ENCODE measurements at places on chromosomes 6 and 20. TPM values are rescaled to one million over a fixed set of nuclear protein-coding genes. Genes with fewer than 3 reads are reported as not detected.

DNA sequence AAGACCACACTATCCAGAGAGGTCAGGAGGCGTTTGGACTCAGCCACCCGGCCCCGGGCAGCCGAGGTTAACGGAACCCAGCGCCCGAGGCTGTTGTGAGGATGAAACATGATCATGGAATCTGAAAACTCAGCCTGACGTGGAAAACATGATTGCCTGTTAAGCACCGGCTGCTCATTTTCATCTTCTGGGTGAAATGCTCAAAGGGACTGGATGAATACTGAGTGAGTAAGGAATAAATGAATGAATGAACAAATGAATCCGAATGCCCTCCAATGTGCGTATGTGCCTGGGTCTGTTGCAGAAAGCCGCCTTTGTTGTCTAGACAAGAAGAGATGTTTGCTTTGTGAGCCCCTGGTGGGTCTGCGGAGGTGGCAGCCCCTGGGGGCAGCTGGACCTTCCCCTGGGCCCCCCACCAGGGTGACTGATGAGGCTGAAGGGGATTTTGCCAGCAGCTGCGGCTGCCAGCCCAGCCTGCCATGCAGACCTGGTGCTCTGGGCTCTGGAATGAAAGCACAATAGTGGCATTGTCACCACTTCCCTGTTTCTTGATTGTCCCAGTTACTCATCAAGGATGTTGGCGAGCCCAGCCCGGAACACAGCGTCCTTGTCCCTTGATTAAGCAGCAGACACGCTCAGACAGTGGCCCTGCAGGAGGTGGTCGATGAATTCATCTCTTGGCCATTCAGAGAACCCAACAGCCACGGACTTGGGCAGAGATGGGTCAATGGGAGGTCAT is 211.1 kb downstream of the ANKRD60 start:
- peaks cover 5% of the 10 kb centered on the region for H3K27me3 ChIP-seq
- DNase-seq: no peak
- H3K36me3 ChIP-seq: no peaks in the 10 kb centered on the region

- peak overlapping the region; percentile 96 for H3K27ac ChIP-seq
- peaks cover 21% of the 10 kb centered on the region for H3K36me3 ChIP-seq
- H3K27me3 ChIP-seq: no peaks in the 10 kb centered on the region
- peaks cover 45% of the 10 kb centered on the region for H3K4me1 ChIP-seq
These were observed 717 bp upstream of the ASF1A start for GRCh38 chr6:118893064-118893806.

- peaks cover 2% of the 10 kb centered on the region for H3K4me1 ChIP-seq
- no peak overlapping the region for H3K4me3 ChIP-seq
- peaks cover 44% of the 10 kb centered on the region for H3K36me3 ChIP-seq
- no peaks in the 10 kb centered on the region for H3K27me3 ChIP-seq
- DNase-seq: peak; percentile 51
- no peak overlapping the region for H3K27ac ChIP-seq
These were observed 20.7 kb downstream of the DYNLRB1 start for GRCh38 chr20:34536798-34537394.

- H3K27me3 ChIP-seq: peaks cover 26% of the 10 kb centered on the region
- no peak overlapping the region for H3K27ac ChIP-seq
- H3K4me1 ChIP-seq: no peaks in the 10 kb centered on the region
These were observed 74.0 kb downstream of the SOBP start for GRCh38 chr6:107563694-107564588.

DNA sequence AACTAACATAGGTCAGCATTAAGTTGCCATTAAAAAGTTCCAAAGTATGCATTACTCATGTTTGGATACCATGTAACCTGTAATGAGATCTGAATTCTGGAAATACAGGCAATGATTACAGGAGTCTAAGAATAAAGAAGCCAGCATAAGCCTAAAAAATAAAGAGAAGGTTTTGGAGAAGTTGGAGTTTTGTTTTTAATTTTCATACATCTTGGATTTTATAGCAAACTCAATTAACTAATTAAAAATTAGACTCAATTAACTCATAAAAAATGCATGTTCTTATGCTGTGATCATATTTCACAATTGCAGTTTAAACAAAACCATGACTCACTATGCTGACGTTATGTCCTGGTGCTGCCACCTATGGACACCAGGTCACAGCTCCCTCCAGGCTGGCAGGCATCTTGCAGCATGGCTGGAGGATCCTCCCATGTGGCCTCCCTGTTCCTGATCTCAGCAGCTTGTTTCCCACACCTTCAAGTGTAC is 648.8 kb upstream of the AGPAT4 start:
- H3K27ac ChIP-seq: no peak overlapping the region
- no peaks in the 10 kb centered on the region for H3K36me3 ChIP-seq
- H3K27me3 ChIP-seq: no peaks in the 10 kb centered on the region

DNA sequence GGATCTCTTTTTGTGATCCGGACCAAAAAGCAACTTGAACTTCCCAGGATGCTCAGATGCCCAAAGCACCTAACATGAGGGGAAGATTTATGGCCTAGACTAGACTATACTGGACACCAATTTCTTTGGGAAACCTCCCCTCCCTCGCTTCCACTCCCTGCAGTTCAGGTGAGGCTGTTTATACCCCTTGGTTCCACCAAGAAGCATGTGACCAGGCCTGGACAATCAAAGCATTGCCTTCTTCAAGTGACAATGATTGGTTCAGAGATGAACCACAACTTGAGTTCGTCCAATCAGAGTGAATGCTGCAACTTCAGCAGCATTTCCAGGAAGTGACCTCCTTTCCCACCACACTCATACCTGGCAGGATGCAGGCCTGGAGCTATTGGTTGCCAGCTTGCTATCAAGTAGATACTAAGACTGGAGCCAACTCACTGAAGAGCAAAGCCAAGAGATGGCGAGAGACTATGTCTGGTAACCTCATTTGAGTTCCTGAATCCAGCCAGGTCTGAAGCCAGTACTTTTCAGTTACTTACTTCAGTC is 45.6 kb upstream of the SLC9A8 start:
- H3K4me1 ChIP-seq: peaks cover 46% of the 10 kb centered on the region
- peak; percentile 38 for DNase-seq
- H3K4me3 ChIP-seq: no peak overlapping the region
- H3K27ac ChIP-seq: no peak overlapping the region
- H3K27me3 ChIP-seq: peaks cover 47% of the 10 kb centered on the region
- H3K36me3 ChIP-seq: peaks cover 10% of the 10 kb centered on the region

GRCh38 chr6:112663698-112664097 is 316.6 kb downstream of the RFPL4B start:
- H3K27me3 ChIP-seq: no peaks in the 10 kb centered on the region
- no peak overlapping the region for H3K27ac ChIP-seq
- no peak overlapping the region for H3K4me3 ChIP-seq
- no peaks in the 10 kb centered on the region for H3K4me1 ChIP-seq
- DNase-seq: no peak

DNA sequence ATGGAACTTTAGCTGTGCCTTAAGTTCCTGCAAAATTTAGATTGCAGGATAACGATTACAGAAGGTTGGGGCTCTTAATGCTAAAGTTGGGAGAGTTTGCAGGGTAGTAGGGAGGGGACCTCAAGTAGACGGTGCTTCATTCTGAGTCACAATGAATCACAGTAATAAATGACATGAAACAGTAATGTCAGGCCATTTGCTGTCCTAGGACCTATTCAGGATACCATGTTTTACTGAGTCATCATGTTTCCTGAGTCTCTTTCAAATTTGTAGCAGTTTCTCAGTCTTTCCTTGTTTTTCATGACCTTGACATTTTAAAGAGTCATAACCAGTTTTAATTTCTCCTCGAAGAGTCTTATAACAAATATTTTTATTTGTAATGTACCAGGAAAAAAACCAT is 406.9 kb upstream of the MAP3K7 start:
- no peaks in the 10 kb centered on the region for H3K4me1 ChIP-seq
- no peaks in the 10 kb centered on the region for H3K27me3 ChIP-seq
- H3K27ac ChIP-seq: no peak overlapping the region
- H3K4me3 ChIP-seq: no peak overlapping the region
- no peaks in the 10 kb centered on the region for H3K36me3 ChIP-seq

DNA sequence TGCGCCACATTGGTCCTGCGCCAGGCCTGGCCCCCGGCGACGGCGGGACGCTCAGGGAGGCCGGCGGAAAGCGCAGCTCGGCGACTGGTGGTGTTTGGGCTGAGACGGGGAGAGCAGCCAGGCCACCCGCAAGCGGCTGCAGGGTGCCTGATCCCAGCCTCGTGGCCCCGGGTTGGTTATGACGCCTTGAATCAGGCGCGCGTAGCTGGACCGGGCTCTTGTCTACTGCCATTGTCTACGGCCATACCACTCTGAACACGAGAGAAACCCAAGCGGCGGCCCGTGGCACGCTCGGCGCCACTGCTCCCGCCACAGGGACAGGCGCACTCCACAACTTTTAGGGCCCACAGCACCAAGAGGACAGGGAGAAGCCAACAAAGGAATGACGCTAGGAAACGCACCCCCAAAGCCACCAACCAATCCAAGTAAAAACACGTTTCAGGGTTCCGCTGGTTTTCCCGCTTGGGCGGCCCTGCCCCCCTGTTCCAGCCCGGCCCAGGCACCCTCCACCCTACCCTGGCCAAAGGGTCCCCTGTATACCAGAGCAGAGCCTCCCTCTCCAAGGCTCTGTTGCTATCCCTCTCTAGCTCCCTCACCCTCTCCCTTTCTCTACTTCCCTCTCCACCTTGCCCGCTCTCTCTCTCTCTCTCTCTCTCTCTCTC is 1849.3 kb upstream of the DEFB115 start:
- H3K4me1 ChIP-seq: no peaks in the 10 kb centered on the region
- H3K27me3 ChIP-seq: no peaks in the 10 kb centered on the region
- no peak overlapping the region for H3K4me3 ChIP-seq
- H3K36me3 ChIP-seq: peaks cover 4% of the 10 kb centered on the region
- no peak overlapping the region for H3K27ac ChIP-seq
- DNase-seq: no peak

DNA sequence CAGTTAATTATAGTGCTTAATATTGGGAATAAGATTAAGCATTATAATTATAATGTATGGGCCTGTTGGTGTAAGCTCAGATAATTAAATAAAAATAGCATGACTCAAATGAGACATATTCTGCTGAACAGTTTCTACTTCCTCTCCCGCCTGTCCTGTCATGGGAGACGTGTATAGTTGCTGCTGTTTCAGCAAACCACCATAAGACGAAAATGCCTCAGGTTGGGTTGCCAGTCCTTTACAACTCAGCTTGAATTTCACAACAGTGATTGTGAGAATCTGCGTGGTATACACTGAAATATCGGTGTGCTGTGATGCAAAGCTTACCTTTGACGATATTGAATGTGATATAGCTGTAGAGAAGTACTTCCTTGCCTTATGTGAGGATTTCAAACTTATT is 99.5 kb downstream of the POPDC3 start:
- no peak overlapping the region for H3K27ac ChIP-seq
- H3K36me3 ChIP-seq: no peaks in the 10 kb centered on the region
- peaks cover 14% of the 10 kb centered on the region for H3K27me3 ChIP-seq
- DNase-seq: no peak
- H3K4me1 ChIP-seq: no peaks in the 10 kb centered on the region
- H3K4me3 ChIP-seq: no peak overlapping the region

DNA sequence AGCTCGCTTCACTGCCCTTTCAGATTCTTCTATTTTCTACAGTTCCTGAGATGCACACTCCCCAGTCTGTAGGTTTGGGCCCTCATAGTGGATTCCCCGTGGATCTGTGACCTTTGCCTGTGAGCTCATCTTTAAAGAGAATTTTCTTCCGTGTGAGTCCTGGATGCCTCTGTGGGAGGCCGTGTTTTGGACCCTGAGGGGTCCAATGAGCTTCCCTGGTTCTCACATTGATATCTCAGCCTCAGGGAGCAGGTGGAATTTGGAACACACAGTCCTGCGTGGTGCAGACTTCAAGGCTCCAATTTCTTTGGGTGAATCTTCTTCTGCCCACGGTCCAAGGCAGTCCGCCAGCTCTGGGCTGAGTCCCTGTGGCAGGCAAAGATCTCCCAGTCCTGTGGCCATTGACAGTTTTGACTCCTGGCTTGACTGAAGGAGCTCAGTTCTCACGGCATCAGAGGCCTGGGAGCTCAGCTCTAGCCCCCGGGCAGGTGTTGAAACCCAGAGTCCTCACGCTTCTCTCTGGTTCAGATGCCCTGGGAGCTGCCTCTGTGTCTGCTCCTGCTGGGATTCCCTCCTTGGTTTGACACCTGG is 61.0 kb downstream of the PSMG4 start:
- no peak for DNase-seq
- H3K4me1 ChIP-seq: peaks cover 20% of the 10 kb centered on the region
- no peak overlapping the region for H3K27ac ChIP-seq
- H3K4me3 ChIP-seq: no peak overlapping the region

- DNase-seq: no peak
- H3K27ac ChIP-seq: no peak overlapping the region
- H3K36me3 ChIP-seq: no peaks in the 10 kb centered on the region
- H3K4me1 ChIP-seq: peaks cover 14% of the 10 kb centered on the region
These were observed 615.7 kb upstream of the ARID1B start for GRCh38 chr6:156161471-156161870.

GRCh38 chr6:113388996-113389395 is 468.1 kb upstream of the MARCKS start:
- DNase-seq: no peak
- H3K27me3 ChIP-seq: no peaks in the 10 kb centered on the region
- H3K36me3 ChIP-seq: no peaks in the 10 kb centered on the region
- H3K4me3 ChIP-seq: no peak overlapping the region
- no peaks in the 10 kb centered on the region for H3K4me1 ChIP-seq
- no peak overlapping the region for H3K27ac ChIP-seq

DNA sequence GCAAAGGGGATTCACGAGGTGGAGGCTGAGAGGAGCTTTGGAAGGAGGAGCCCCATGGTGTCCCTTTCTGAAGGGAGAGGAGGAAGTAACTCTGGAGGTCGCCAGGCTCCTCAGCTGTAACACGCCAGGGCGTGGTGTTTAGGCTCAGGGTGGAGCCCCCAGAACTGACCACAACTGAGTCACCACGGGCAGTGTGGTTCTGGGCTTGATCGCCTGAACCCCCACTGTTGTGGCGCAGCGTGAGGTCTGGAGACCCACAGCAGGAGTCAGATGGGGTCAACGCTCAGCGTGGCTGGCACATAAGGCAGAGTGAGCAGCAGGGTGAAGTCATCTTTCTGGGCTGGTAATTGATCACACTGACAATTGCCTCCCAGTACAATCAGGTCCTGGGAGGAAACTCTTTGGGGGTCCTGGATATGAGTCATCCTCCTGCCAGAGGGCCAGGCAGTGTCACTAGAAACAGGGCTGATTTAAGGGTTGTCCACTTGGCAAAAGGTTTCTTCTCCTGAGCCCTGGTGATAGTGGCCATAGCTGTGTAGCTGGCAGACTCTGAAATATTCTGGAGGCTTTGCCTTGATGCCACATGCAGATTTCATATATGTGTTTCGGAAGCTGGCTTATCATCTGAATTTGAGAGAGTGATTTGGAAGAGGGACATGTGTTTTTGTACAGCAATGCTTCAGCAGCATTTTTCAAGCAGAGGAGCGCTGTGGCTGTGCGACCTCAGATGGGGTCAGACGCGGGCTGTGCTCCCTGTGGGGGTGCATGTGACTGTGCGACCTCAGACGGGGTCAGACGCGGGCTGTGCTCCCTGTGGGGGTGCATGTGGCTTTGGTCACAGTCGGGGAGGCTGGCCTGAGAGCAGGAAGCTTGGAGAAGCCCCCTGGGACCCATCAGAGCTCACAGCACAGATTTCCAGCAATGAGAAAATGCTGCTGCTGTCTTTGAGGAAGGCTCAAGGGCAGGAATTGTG is 50.0 kb downstream of the SYNJ2 start:
- peak; percentile 79 for DNase-seq
- H3K27me3 ChIP-seq: no peaks in the 10 kb centered on the region
- H3K4me1 ChIP-seq: peaks cover 48% of the 10 kb centered on the region
- peak overlapping the region; percentile 84 for H3K27ac ChIP-seq
- peak overlapping the region; percentile 43 for H3K4me3 ChIP-seq

BRPF3 gene
- total RNA-seq: 17.5 TPM

TINAG gene
- total RNA-seq: not detected

PRDM1 gene
- total RNA-seq: 14.4 TPM

FOXS1 gene
- total RNA-seq: not detected

SLC22A1 gene
- 0.16 TPM for total RNA-seq

TXLNB gene
- 0.37 TPM for total RNA-seq

Data from activated CD8-positive, alpha-beta T cell treated with anti-CD3 and anti-CD28 coated beads, Interleukin-2, amount 10 ng/mL, durations not matched to agents 7 days and 5 days (primary cell).